ENCODE measurements at places on chromosomes 6 and 20.

- peak; percentile 11 for DNase-seq
Observed at GRCh38 chr6:170516783-170517616, 36.1 kb downstream of the PSMB1 start.

- no peak for DNase-seq
Observed at GRCh38 chr6:30238178-30238795, 25.1 kb upstream of the TRIM26 start.

GRCh38 chr6:40523505-40524172, 63.5 kb downstream of the LRFN2 start:
- DNase-seq: no peak

GRCh38 chr20:31523361-31524283, 9.4 kb downstream of the HM13 start:
- no peak for DNase-seq

DNA sequence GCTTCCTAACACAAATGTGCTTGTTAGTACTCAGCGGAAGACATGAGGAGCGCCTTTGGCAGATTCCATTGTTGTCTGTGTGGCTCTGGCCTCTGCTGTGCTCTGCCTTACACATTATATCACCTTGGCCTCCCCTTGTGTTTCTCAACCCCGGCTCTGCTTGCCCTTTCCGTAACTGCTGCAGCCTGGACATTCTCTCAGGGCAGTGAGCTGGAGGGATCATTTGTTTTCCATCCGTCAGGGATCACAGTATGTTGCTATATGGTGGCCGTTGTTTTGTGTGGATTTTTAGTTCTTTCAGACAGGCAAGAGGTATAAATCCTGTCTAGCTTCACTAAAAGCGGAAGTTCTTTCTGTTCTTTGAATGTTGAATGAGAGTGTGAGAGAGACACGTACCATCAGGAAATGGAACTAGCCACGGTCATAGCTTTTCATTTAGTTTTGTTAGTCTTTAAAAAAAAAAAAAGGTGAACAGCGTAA, 175.1 kb downstream of the JARID2 start:
- DNase-seq: no peak

- DNase-seq: no peak
Observed at GRCh38 chr6:169208011-169208410, 45.6 kb downstream of the THBS2 start.

DNA sequence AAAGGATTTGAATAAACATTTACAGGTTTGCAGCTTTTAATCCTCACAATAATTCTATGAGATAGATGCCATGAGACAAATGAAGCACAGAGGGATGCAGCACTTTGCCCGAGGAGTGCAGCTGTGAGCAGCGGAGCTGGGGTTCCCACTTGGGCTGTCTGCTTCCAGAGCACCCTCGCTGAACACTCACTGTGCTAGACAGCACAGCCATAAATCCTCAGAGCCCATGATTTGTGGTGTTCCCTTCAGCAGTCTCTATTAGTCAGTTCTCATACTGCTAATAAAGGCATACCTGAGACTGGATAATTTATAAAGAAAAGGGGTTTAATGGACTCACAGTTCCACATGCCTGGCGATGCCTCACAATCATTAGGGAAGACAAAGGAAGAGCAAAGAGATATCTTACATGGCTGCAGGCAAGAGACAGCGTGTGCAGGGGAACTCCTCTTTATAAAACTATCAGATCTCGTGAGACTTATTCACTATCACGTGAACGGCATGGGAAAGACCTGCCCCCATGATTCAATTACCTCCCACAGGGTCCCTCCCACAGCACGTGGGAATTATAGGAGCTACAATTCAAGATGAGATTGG, 25.3 kb upstream of the CTAGE9 start:
- DNase-seq: no peak

GRCh38 chr6:21752054-21752811, 158.7 kb downstream of the SOX4 start:
- no peak for DNase-seq

- no peak for DNase-seq
Observed at GRCh38 chr6:116595247-116595646, 21.0 kb upstream of the RSPH4A start.

GRCh38 chr6:4363656-4364055, 228.3 kb upstream of the ECI2 start:
- DNase-seq: no peak

GRCh38 chr20:1396264-1396663, 3.4 kb upstream of the FKBP1A start:
- no peak for DNase-seq

- DNase-seq: no peak
Observed at GRCh38 chr6:139290787-139291311, 949 bp downstream of the TXLNB start.

GRCh38 chr6:79788756-79789155, 157.6 kb downstream of the SH3BGRL2 start:
- DNase-seq: no peak

DNA sequence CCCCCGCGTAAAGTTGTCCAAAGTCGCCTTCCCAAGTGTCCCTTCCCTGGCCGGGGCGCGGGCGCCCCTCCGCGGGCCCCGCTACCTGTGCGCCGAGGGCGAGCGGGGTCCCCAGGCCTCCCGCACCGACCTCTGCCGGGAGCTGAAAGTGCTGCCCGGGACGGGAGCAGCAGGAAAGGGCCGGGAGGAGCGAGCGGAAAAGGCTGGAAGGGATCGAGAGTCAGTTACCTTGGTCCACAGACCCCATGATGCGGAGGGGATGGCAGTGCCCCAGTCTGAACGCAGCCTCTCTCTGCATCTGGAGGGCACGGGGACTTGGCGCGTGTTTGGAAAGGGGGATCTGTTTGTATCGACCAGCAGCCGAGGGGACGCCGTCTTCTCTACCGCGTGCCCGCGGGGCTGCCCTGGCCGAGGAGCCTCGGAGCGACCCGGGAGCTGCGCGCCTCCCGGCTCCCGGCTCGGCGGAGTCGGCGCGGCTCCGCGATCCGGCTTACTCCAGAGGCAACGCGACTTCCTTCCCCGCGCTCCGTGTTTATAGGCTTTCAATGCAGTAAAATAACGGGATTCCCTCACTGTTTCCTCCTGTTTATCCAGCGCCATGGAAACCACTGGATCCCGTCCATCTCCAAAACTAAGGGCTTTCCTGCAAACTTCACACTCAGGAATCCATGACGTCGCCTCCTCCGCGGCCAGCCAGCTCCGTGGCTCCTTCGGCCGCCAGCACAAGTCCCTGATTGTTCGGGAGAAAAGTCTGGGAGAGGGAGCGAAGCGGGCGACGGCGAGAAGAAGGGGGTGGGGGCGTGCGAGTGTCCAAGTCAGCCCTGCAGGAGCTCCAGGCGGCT, 20.0 kb upstream of the NFATC2 start:
- DNase-seq: peak; percentile 1

DNA sequence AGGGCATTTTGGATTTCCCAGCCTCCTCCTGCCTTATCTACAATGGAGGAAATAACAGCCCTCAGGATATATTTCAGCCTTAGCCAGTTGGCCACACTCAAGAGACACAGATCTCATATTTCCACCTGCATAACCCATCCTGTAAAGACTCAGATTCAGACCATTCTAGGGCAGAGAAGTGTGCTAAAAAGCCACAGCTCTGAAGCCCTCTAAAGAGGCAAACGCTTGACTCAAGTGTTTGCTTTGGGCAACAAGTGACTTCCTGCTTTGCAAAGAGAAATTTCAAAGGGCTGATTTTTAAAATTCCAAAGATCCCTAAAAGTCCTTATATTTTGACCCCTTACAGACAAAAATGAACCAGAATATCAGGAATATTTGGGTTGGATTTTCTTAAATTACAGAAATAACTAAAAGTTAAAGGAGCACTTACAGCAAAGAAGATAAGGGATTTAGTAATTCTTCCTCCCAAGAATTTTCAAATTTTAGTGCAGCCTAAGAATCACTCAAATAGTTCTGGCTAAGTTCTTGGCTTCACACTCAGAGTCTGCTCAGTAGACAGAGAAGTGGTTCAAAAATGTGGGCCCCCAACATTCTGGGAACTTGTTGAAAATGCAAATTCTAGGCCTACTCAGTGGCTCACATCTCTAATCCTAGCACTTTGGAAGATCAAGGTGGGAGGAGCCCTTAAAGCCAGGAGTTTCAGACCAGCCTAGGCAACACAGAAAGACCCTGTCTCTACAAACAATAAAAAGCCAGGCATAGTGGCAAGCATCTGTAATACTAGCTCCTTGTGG, 18.9 kb upstream of the ADGRF5 start:
- DNase-seq: no peak

- no peak for DNase-seq
Observed at GRCh38 chr20:38423541-38423940, 11.6 kb downstream of the SNHG17 start.

- DNase-seq: no peak
Observed at GRCh38 chr20:47583551-47583950, 81.9 kb downstream of the NCOA3 start.

GRCh38 chr6:13874191-13874549, 50.6 kb upstream of the RNF182 start:
- no peak for DNase-seq

GRCh38 chr20:35048739-35049138, 43.9 kb downstream of the TRPC4AP start:
- no peak for DNase-seq

DNA sequence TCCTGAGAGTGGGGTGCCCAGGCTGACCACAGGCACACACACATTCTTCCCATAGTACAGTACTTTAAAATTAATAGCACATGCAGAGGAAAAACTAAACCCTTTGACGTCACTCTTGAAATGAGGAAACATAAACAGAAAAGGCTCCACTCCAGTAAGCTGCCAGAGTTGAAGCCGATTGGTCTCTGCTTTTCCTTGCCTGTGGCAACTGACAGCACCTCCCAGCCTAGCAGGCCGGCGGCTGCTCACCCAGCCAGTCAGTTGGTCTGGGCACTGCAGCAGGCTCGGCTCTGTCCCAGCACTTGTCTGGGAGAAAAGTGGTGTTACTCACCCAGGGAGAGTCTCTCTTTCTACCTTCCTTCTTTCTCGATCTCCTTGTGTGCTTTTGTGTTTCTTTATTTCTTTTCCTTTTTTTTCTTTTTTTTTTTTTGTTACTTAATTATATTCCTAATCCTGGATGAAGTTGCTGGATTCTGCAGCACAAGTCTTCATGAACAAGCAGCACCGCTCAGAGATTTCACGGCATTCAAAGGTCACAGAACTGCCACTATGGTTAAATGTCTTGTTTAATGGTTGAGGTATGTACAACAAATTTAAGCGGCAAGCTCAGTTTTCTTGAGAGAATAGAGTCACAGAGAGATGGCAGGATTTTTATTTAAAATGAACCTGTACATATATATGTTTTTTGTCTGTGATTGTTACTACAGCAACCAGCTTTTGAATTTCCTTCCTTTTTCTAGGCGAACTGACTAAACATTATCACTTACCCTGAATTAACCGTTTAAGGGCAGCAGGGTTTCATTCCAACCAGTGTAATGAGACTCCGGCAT, at the start of gene PDE7B:
Gene PDE7B, plus strand, starts transcription at position 260 of the 830 bp plus-strand sequence.
- DNase-seq: peak; percentile 4

- DNase-seq: no peak
Observed at GRCh38 chr20:21353236-21353635, 44.1 kb downstream of the NKX2-4 start.

DNA sequence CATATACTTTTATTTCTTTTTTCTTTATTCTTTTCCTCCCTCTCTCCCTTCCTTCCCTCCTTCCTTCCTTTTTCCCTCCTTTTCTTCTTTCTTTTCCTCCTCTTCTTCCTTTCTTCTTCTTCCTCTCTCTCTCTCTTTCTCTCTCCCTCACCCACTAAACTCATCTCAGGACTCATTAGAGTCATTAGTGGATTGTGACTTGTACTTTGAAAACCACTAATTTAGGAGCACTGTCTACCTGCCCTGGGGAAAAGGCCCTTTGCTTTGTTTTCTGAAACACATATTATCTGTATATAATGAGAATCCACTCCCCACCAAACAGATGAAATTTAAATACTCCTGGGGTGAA, 68.7 kb upstream of the CEP85L start:
- DNase-seq: no peak

GRCh38 chr20:3922223-3922982, 33.2 kb downstream of the PANK2 start:
- no peak for DNase-seq

- DNase-seq: no peak
Observed at GRCh38 chr6:84791233-84791632, 26.8 kb upstream of the TBX18 start.

DNA sequence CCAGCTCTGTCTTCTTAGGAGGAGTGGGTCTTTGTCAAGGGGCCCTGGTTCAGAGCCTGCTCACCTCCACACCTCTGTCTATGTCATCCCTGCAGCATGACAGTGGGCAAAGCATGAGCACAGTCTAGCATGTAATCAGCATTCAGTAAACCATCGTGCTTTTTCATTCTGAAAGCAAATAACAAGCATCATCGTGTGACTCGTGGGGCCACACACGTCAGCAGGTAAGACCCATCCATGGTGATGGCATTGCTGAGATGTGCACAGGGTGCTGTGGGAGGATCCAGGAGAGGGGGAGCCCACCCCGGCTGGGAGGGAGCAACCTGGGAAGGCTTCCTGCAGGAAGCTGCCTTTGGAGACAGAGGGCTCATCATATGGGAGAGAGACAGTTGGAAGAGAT, 106.7 kb downstream of the TMEM242 start:
- DNase-seq: no peak

- no peak for DNase-seq
Observed at GRCh38 chr6:2171728-2172127, 73.7 kb downstream of the GMDS start.

DNA sequence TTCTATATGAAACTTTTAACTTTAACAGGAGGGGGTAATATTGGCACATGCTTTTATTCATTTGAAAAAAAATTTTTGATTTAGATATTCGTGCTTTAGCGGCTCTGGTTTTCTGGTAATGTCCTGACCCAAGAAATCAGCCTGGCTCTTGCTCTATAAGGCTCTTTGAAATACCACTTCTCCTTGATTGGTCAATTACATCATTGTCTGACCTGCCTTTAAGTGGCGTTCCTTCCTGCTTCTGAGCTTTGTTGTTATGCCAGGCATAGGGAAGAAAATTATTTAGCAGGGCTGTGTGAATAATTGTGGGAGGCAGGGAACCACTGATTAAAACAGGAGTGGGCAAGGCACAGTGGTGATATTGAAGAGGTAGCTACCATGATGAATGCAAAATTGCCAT, 3.9 kb downstream of the RNF144B start:
- DNase-seq: no peak

GRCh38 chr20:5996765-5997164, 46.3 kb downstream of the MCM8 start:
- peak; percentile 7 for DNase-seq

DNA sequence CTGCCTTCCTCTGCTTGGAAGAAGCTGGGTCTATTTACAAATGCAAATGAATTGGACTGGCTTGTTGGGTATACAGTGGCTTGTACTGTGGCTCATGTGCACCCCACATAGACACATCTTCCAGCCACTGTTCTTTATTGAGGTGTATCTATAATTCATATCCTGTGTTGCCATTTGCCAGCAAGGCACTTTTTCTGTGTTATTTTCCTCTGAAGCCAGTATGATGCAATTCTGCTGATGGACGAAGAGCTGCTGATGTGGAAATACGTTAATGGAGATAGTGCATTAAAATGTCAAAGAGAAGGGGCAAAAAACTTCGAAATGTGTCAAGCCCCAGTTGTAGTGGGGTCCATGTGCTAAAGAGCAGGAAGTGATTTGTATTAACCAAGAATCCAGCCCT, 167.5 kb downstream of the TMEM242 start:
- no peak for DNase-seq

Data from activated T-cell treated with anti-CD3 and anti-CD28 coated beads for 1 hour (primary cell).